Thoracic aorta (tissue), 2 donors: ENCODE measurements at places on chromosomes 7 and 10.

- DNase-seq, result no peak
- no peaks in the 10 kb centered on the region for H3K27me3 ChIP-seq
- peaks cover 34% of the 10 kb centered on the region for H3K4me1 ChIP-seq
- H3K36me3 ChIP-seq, result no peaks in the 10 kb centered on the region
- no peak overlapping the region for H3K4me3 ChIP-seq
- peak overlapping the region; percentile 17 for H3K27ac ChIP-seq
Measured at GRCh38 chr10:50561816-50562215, 61.9 kb downstream of the SGMS1 start.

- no peak overlapping the region for H3K27ac ChIP-seq
- DNase-seq, result no peak
- no peak overlapping the region for H3K4me3 ChIP-seq
- no peaks in the 10 kb centered on the region for H3K36me3 ChIP-seq
Measured at GRCh38 chr10:132324186-132324585, 7.8 kb upstream of the LRRC27 start.

DNA sequence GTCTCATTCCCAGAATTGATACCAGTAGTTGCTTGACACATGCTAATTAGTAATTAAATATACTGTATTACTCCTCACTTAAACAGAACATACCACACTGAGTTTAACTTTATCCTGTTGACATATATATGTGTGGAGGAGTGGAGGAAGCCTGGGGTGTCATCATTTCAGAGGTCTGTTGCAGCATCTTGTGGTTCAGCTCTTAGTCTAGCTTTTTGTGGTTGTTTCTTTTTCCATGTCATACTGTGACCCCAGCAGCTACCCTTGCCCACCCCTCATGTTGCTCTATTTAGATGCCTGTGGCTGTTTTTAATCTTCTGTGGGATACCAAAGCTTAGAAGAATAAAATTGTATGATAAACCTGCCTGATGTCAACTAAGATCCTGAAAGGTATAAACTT, 875.4 kb downstream of the LRMDA start:
- no peaks in the 10 kb centered on the region for H3K36me3 ChIP-seq
- H3K4me1 ChIP-seq, result peaks cover 31% of the 10 kb centered on the region
- DNase-seq, result no peak

DNA sequence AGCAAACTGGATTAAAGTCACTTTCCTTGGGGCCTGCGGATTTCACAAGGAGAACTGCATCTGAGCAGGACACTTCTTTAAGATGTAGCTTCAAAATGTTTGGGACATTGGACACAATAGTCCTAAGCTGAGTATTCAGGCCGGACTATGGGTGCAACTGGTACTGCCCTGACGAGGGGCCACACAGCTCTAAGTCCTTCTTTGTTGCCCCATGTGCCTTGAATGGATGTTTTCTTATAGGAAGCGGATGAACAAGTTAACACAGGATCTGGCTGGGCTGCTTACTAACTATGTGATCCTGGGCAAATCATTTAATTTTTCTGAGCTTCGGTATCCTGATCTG, 147.8 kb upstream of the KLF14 start:
- H3K27ac ChIP-seq, result peak overlapping the region; percentile 44
- H3K4me1 ChIP-seq, result peaks cover 13% of the 10 kb centered on the region
